ENCODE measurements at places on chromosomes 3 and 15.

DNA sequence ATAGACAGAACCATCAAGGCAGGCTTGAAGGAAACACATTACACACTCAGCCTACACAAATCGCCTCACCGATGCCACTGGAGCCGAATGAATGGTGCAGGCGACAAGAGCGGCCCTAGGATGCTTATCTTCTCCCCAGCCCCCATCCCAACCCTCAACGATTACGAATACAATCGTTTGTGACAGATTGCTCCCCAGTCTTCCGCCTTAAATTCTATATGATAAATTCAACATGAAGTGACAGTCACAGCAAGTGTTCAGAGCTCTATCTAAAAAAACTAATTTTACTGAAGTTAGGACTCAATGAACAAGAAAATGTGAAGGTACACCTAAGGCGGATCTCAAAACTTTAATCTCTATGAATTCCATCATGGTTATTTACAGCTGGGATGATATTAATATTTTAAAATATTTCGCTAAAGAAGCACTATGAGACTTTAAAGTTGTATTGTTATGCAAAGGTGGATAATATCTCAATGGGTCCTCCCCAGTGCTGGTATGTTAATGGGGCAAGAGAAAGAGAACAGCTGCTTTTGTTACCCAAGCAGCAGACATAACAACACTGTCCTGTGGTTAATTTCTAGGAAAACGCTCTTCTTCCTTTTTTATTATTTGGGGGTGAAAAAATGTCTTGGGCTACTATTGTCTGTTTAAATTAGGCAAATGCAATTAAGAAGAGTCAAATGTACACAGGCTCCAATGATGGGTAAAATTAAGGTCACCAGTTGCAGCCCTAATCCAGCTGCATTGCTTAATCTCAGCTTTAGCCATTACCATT is 147.6 kb upstream of the NR2F2 start:
- no peak for DNase-seq

GRCh38 chr15:58931987-58932588 is 1.4 kb downstream of the SLTM start:
- DNase-seq, result peak; percentile 35

DNA sequence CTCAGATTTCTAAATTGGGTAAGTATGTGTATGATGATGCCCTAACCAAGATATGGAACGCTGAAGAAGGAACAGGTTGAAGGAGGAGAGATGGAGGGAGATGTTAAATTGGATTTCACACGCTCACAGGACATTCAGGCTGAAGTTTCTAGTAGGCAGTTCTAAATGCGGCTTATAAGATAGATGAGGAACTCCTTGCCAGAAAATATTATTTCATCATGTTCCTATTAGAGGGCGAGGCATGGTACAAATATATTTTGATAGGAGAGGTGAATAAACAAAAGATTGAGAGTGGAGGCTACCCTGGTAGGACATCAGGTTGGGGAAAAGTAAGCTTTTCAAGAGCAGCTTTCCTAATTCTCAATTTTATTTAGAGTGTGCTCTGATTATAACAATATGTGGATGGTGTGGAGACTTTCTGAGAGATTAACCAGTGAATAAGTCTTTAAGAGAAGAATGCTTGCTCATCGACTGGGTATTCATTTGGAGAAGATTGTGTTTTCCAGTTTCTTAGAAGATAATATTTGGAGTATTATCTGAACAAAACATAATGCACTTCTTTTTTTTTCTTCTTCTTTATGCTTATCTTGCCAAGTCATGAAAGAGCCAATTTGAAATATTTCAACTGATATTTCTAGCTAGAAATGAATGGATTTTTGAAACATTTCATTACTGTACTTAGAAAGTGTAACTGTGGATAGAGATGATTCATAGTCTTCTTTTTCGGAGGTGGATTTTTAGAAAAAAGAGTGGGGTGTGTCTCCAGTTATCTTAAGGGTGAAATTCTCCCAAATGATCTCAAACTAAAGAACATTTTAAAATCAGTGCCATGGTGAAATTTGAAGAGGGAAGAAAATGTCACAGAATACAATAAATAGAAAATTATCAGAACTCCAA is 88.5 kb downstream of the B3GALNT1 start:
- DNase-seq, result no peak

GRCh38 chr15:59303633-59304032 is 69.0 kb downstream of the MYO1E start:
- DNase-seq, result no peak

- DNase-seq, result no peak
Observed at GRCh38 chr15:72220687-72221086, 10.3 kb downstream of the PKM start.

GRCh38 chr3:169295912-169296570 is 367.5 kb downstream of the MECOM start:
- no peak for DNase-seq

GRCh38 chr15:99709243-99709986 is 23.8 kb downstream of the LYSMD4 start:
- no peak for DNase-seq

GRCh38 chr3:70820397-70820796 is 508.0 kb upstream of the MDFIC2 start:
- DNase-seq, result no peak

GRCh38 chr3:48240000-48240963 is 622 bp upstream of the ZNF589 start:
- DNase-seq, result no peak

DNA sequence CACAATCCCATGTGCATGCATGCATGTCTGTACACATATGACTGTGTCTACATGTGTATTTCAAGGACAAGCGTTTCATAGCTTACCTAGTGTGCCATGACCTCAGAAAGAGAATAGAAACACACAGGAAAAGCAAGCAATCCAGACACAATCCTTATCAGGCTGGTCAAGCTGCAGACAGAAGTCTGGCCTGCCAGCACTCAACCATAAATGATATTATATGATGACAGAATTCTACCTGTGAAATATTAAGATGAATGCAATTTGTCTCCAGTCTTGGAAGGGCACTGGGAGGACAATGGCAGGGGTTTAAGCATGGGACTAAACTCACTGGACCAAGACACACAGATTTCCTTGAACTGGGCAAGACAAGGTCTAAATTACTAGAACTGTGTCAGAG is 50.9 kb upstream of the ARL6 start:
- no peak for DNase-seq

GRCh38 chr3:140748-141330 is 55.7 kb upstream of the CHL1 start:
- DNase-seq, result no peak

- DNase-seq, result no peak
Observed at GRCh38 chr15:33988384-33988783, 20.1 kb downstream of the CHRM5 start.

GRCh38 chr15:70198441-70199123 is 100.9 kb upstream of the TLE3 start:
- no peak for DNase-seq

DNA sequence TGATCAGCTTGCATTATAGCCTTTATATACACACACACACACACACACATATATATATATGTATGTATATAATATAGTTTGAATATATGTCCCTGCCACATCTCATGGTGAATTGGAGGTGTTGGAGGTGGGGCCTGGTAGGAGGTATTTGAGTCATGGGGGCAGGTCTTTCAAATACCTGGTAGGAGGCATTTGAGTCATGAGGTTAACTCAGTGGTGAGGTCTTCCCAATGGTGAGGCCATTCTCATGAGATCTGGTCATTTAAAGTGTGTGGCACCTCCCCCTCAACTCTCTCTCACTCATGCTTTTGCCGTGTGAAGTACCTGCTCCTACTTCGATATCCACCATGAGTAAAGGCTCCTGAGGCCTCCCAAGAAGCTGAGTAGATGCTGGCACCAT is 27.5 kb upstream of the FHIT start:
- DNase-seq, result no peak

DNA sequence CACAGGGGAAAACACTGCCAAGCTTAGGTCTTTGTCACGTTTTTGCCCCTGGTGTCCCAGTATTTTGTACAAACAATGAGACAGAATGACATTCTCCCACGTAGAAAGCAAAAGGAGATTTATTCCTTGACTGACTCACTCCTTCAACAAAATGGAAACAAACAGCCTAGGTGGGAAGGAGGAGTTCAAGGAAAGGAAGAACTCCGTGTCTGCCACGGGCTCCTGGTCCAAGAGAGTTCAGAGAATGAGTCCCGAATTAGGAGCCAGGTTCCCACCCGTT is 8.1 kb downstream of the TLE3 start:
- no peak for DNase-seq

DNA sequence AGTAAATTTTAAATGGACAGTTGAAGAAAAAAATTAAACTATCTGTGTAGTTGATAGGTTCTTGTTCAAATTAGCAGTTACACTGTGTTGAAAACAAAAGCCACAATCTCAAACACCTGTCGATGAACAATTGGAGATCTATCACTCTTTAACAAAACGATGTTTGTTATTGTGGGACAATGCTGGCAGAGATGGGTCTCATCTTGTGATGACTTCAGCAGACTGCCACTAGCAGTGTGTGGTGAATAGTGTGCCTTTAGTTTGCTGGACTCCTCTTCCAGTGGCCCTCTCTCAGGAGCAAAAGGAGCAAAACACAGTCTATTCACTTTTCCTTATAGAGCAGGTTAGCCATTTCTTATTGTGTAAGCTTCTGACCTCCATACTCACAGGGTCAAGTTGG is 14.7 kb upstream of the TRIM59 start:
- DNase-seq, result no peak

GRCh38 chr3:76016769-76017439 is 231.6 kb upstream of the ZNF717 start:
- DNase-seq, result no peak

DNA sequence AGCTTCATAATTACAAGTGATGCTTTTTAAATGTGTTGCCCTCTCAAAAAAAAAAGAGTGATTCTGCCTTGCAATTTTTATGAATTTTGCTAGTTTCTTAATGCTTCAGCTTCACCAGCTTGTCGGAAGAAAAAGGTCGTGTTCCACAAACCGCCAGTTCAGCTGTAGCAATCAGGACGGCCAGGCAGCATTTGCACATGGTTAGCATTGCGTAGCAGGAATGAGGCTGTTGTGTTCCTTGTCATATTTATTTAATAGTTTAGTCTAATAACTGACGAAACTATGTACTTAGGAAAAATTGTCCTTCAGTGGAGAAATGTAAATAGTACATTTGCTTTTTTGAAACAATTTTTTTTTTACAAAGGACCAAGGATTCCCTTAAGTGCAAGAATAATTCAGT is 64.9 kb upstream of the SELENOK start:
- no peak for DNase-seq

DNA sequence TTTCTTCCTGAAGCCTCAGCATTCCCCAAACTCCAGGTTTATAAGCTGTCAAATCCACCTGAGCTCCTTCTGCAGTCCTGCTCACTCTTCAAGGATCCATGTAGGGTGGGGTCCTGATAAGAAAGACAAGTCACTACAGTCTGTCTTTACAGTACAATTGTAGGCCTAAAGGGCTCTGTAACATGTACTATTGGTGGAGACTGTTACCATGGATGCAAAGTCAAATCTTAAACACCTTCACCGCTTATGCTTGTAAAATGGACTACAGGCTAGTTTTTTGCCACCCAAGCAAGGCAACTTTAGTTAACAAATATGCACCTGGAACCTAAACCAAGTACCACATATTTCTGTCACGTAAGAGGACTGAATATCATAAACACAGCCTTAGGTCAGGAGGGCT is 44.7 kb downstream of the CBLB start:
- no peak for DNase-seq

DNA sequence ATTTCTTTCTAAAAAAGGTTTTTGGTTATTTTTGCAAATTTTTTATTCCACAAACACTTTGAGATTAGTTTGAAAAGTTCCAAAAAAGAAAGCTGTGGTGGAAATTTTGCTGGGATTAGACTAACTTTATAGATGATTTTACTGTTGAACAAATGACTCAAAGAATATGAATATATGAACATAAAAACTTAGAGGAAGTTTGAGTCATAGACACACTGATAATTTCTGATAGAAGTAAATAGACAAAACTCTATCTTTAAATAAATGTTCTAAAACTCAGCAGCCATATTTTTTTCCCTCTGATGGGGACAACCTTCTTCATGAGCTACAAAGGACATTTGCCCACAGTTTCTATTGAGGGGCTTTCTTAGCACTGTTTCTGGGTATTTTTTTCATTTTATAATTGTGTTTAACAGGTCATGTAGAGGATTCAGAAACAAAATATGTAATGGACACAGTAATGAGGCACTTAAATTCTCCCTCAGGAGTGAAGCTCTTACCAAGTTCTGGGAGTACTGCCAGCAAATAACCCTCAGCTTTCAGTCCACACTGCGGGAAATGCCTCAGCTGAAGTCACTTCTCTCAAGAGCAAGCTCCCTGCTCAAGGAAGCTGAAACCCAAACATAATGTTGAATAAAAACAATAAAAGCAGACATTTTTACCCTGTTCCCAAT is 157.6 kb downstream of the NFKBIZ start:
- DNase-seq, result no peak

- no peak for DNase-seq
Observed at GRCh38 chr3:29436612-29437323, 155.9 kb downstream of the RBMS3 start.

GRCh38 chr3:159026510-159026909 is 224.7 kb downstream of the MFSD1 start:
- no peak for DNase-seq

DNA sequence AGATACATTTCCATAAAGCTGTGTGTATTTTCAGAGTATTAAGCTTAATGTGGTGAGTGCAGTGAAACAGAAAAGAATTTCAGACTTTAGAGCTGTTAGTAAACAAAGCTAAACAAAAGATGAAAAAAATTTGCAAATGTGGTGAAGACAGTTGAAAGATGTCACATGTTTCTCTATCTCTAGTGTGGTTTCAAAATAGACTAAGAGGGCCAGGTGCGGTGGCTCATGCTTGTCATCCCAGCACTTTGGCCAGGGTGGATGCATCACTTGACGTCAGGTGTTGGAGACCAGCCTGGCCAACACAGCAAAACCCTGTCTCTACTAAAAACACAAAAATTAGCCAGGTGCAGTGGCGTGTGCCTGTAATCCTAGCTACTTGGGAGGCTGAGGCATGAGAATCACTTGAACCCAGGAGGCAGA is 466.0 kb upstream of the NR2F2 start:
- no peak for DNase-seq

DNA sequence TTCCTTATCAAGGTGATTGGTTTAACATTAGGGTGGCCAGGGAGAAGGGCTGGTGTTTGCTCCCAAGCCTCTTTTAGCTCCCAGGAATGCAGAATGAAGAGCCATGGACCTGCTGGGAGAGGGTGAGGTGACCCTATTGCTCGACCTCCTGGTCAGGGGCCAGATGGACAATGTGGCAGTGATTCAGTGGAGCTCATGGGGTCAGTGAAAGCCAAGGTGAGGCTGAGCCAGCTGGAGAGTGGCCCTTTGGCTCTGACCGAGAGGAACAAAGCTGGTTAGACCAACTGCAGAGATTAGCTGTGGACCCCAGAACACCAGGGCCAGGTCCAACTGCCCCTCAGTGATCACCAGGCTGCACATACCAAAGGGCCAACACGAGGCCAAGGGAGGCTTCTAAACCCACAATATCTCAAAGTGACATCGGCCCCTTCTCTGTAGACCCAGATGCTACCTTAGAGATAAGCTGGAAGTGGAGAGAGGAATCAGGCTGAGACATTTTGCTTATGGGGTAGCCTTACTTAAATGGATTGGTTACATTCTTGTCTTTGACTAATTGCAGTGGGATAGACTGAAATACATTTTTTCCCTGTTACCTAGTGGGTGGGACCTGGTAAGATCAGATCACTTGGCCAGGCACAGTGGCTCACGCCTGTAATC is 15.8 kb upstream of the BTBD1 start:
- no peak for DNase-seq

Data from T47D (cell line).